ENCODE measurements at places on chromosomes 7 and 10. TPM values are rescaled to one million over a fixed set of nuclear protein-coding genes. Genes with fewer than 3 reads are reported as not detected.

Gene SLIT1
- total RNA-seq = 0.20 TPM

Gene GPR15LG
- total RNA-seq = not detected

Gene METTL2B
- total RNA-seq = 58.6 TPM

DNA sequence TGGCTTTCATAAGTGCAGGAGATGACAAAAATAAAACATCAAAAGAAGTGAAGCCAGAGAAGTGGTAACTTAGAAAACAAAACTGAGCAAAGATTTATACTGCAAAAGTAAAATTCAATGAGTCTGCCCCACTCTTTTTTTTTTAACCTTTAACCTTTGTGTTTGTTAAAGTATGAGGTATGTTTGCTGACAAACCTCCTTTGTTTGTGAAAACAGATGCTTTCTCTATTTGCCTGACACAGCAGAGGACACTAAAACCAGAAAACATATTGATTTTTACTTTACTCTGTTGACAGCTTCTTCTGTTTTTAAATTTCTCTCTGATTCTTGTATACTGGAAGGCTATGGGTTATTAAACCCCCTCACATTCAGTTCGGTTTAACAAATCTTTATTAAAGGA, 57.6 kb downstream of the SGMS1 start:
- no peak overlapping the region for H3K27ac ChIP-seq
- no peak for DNase-seq
- no peaks in the 10 kb centered on the region for H3K4me1 ChIP-seq
- H3K27me3 ChIP-seq = no peaks in the 10 kb centered on the region

DNA sequence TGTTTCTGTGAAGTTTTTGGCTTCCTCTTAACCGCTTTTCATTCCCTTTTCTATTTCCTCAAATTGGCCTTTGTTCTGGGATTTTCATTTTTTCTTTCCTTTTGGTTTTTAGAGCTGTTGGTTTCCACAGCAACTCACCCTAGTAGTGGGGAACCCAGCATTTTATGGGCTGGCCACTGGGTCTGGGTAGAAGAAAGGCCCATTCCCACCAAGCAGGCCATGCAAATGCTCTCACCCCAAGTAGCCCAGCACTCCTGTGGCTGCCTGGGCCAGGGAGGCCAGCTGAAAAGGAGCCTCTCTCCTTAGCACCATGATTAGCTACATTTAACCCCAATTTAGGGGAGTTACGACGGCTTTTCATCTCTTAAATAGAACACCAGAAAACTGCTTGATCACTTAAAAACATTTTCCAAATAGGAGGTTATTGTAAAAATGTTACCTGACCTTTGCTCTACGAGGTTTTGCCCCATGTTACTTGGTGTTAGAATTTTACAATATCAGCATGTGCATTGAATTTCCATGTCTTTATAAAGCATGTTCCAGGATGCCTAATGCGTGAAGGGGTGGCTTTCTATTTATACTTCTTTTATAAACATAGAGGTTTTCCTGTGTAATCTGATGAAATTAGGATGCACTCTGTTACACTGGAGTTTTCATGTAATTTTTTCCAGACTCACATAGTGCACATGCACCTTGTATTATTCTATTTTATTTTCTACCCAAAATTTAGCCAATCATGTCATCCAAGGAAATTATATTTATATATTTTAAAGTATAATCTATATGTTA, 75.4 kb downstream of the FAM171A1 start:
- no peaks in the 10 kb centered on the region for H3K27me3 ChIP-seq
- H3K36me3 ChIP-seq = no peaks in the 10 kb centered on the region
- no peak overlapping the region for H3K4me3 ChIP-seq
- DNase-seq = no peak

DNA sequence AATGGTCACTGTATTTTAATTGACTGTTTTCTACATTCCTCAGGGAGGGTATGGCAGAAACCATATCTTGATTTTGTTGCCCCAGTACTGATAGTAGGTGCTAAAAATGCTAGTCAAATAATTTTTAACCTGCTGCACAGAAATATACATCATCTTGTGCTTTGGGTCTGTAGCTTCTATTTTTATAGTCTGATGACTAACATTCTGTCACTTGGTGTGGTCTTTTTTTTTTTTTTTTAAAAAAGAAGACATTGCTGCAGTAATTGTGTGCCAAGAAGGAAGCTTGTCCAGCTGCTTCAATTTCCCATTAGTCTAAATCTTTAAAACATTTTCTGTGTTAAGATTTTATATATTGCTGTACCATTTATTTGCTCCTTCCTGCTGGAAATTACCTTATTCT, 83.6 kb downstream of the ICA1 start:
- no peak overlapping the region for H3K4me3 ChIP-seq
- no peak overlapping the region for H3K27ac ChIP-seq
- H3K36me3 ChIP-seq = no peaks in the 10 kb centered on the region
- H3K4me1 ChIP-seq = peaks cover 47% of the 10 kb centered on the region
- H3K27me3 ChIP-seq = no peaks in the 10 kb centered on the region

GRCh38 chr7:68250143-68250542, 1253.5 kb downstream of the TYW1 start:
- H3K36me3 ChIP-seq = no peaks in the 10 kb centered on the region
- no peak overlapping the region for H3K4me3 ChIP-seq
- no peak overlapping the region for H3K27ac ChIP-seq
- H3K4me1 ChIP-seq = no peaks in the 10 kb centered on the region
- no peaks in the 10 kb centered on the region for H3K27me3 ChIP-seq

GRCh38 chr7:155806096-155806871, 6.0 kb downstream of the SHH start:
- no peak for DNase-seq
- no peaks in the 10 kb centered on the region for H3K36me3 ChIP-seq
- no peak overlapping the region for H3K27ac ChIP-seq
- H3K27me3 ChIP-seq = peaks cover 8% of the 10 kb centered on the region
- H3K4me1 ChIP-seq = no peaks in the 10 kb centered on the region

GRCh38 chr7:26556061-26556881, 264.6 kb downstream of the SNX10 start:
- no peaks in the 10 kb centered on the region for H3K4me1 ChIP-seq
- DNase-seq = no peak
- no peaks in the 10 kb centered on the region for H3K27me3 ChIP-seq
- no peak overlapping the region for H3K27ac ChIP-seq

DNA sequence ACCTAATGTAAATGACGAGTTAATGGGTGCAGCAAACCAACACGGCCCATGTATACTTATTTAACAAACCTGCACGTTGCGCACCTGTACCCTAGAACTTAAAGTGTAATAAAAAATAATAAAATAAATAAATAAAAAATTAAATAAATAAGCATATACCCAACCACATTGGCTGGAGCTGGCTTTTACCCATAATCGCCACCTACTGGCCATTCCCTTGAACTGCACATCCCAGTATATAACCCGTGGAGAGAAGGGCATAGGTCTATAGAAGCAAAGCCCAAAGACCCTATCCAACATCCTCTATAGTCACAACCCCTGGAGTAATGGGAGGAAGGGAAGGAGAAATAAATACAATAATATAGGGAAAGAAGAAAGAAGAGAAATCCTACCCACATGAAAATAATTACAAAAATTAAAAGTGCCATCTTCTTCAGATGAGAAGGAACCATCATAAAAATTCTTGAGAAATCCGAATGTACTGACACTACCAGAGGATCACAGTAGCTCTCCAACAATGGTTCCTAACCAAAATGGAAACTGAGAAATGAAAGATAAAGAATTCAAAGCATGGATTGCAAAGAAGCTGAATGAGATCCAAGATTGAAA, 65.6 kb downstream of the TWIST1 start:
- no peak for DNase-seq
- H3K36me3 ChIP-seq = no peaks in the 10 kb centered on the region
- no peak overlapping the region for H3K4me3 ChIP-seq
- no peaks in the 10 kb centered on the region for H3K27me3 ChIP-seq
- H3K27ac ChIP-seq = no peak overlapping the region

- H3K36me3 ChIP-seq = no peaks in the 10 kb centered on the region
- DNase-seq = no peak
- no peaks in the 10 kb centered on the region for H3K27me3 ChIP-seq
- no peaks in the 10 kb centered on the region for H3K4me1 ChIP-seq
Observed at GRCh38 chr10:25682203-25682851, 251.7 kb upstream of the MYO3A start.

DNA sequence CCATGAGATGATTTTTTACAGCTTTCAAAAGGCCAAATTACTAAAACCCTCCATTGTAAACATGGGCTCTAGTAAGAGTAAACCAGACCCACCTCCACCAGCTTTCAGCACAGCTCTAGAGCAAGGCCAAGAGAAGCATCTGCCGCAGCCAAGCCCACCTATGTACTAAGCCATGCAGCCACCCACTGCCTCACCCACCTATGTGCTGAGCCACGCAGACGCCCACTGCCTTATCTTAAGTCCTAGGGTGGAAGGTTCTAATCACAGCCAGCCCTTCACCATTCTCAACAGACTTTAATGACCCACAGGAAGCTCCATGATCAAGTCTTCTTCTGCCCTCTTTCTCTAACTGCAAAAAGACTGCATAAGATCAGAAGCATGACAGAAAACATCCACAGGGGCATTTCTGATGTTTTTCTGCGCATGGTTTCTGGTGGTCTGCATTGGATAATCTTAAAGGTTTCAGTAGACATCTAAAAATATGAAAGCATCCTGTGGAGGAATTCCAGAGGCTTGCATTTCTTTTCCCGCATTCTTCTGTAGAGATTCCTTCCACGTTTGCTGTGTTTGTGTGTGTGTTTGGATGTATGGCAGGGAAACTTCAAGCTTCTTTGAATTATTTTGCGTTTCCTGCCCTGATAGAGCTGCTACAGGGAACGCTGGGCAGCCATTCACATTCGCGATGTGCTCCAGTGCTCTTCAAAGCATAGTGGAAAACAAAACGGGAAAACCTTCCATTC, 286.1 kb upstream of the KLF6 start:
- no peaks in the 10 kb centered on the region for H3K36me3 ChIP-seq
- H3K4me1 ChIP-seq = peaks cover 23% of the 10 kb centered on the region
- H3K27me3 ChIP-seq = no peaks in the 10 kb centered on the region
- DNase-seq = no peak

DNA sequence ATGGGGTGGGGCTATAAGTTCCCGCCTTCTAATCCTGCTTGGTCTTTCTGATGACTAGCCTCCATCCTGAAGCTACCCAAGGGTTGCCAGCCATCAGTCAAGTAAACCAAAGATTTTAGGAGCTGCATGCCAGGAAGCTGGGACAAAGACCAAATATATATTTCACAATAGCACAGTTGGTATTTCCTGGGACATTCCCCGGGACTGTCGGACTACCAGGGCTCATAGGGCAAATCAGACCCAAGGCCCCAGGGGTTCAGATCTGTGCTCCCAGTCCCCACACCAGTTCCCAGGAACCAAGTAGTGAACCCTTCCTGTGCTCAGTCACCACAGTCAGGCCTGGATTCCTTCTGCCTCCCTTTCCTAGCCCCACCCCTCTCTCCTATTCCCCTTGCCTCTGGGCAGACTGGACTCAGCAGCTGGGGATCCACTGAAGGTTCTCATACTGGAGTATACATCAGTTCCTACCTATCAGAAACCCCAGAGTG, 5.7 kb upstream of the CXCL12 start:
- H3K4me3 ChIP-seq = no peak overlapping the region
- no peaks in the 10 kb centered on the region for H3K36me3 ChIP-seq
- DNase-seq = no peak
- no peak overlapping the region for H3K27ac ChIP-seq
- H3K4me1 ChIP-seq = no peaks in the 10 kb centered on the region

DNA sequence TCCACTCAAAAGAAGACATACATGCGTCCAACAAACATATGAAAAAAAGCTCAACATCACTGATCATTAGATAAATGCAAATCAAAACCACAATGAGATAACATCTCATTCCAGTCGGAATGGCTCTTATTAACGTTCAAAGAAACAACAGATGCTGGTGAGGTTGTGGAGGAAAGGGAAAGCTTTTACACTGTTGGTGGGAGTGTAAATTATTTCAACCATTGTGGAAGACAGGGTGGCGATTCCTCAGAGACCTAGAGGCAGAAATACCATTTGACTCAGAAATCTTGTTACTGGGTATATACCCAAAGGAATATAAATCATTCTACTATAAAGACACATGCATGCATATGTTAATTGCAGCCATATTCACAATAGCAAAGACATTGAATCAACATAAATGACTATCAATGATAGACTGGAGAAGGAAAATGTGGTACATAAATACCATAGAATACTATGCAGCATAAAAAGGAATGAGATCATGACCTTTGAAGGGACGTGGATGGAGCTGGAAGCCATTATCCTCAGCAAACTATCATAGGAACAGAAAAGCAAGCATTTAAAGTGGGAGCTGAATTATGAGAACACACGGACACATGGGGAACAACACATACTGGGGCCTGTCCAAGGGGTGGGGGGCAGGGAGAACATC, 28.4 kb downstream of the PCDH15 start:
- H3K4me3 ChIP-seq = no peak overlapping the region
- DNase-seq = no peak
- no peaks in the 10 kb centered on the region for H3K36me3 ChIP-seq
- no peaks in the 10 kb centered on the region for H3K4me1 ChIP-seq
- no peak overlapping the region for H3K27ac ChIP-seq

- no peaks in the 10 kb centered on the region for H3K36me3 ChIP-seq
- no peak overlapping the region for H3K4me3 ChIP-seq
- peaks cover under 1% of the 10 kb centered on the region for H3K4me1 ChIP-seq
- H3K27me3 ChIP-seq = peaks cover 3% of the 10 kb centered on the region
- H3K27ac ChIP-seq = no peak overlapping the region
Observed at GRCh38 chr7:116588225-116588624, 63.4 kb downstream of the CAV1 start.

GRCh38 chr10:61628875-61629513, 33.7 kb upstream of the CABCOCO1 start:
- no peaks in the 10 kb centered on the region for H3K4me1 ChIP-seq
- H3K4me3 ChIP-seq = no peak overlapping the region
- no peaks in the 10 kb centered on the region for H3K36me3 ChIP-seq
- DNase-seq = no peak
- no peak overlapping the region for H3K27ac ChIP-seq

DNA sequence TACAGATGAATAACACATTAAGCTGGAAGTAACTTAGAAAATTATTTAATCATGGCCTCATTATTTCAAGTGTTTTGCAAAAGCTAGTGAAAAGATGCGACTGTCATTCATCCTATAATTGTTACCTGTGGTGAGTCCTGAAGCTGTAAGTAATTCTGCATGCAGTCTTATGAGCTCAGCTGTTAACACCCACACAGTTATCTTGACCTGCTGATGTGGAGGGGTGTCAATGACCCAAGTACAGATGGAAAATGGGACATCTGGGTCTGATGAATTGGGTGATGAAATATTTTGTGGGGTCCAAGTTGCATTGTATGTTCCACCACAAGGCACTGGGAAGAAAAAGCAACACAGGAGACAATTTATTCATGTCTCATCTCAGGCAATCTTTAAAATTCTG, 68.9 kb downstream of the OR13A1 start:
- H3K4me1 ChIP-seq = no peaks in the 10 kb centered on the region
- no peak for DNase-seq
- H3K27ac ChIP-seq = no peak overlapping the region

- H3K4me3 ChIP-seq = no peak overlapping the region
- no peaks in the 10 kb centered on the region for H3K4me1 ChIP-seq
- no peaks in the 10 kb centered on the region for H3K36me3 ChIP-seq
- DNase-seq = no peak
- no peaks in the 10 kb centered on the region for H3K27me3 ChIP-seq
- no peak overlapping the region for H3K27ac ChIP-seq
Observed at GRCh38 chr10:116925056-116925455, 75.8 kb downstream of the ENO4 start.

GRCh38 chr7:51187941-51188340, 128.7 kb downstream of the COBL start:
- H3K36me3 ChIP-seq = no peaks in the 10 kb centered on the region
- H3K27me3 ChIP-seq = no peaks in the 10 kb centered on the region
- no peaks in the 10 kb centered on the region for H3K4me1 ChIP-seq
- H3K4me3 ChIP-seq = no peak overlapping the region
- no peak for DNase-seq
- no peak overlapping the region for H3K27ac ChIP-seq
